Activated naive CD4-positive, alpha-beta T cell treated with anti-CD3 and anti-CD28 coated beads, Interleukin-2, amount 50 U/mL, for 16 hours (primary cell): ENCODE measurements at places on chromosomes 12 and 14.

GRCh38 chr14:71698027-71698426 lies 234.2 kb upstream of the RGS6 start:
- no peak for DNase-seq

DNA sequence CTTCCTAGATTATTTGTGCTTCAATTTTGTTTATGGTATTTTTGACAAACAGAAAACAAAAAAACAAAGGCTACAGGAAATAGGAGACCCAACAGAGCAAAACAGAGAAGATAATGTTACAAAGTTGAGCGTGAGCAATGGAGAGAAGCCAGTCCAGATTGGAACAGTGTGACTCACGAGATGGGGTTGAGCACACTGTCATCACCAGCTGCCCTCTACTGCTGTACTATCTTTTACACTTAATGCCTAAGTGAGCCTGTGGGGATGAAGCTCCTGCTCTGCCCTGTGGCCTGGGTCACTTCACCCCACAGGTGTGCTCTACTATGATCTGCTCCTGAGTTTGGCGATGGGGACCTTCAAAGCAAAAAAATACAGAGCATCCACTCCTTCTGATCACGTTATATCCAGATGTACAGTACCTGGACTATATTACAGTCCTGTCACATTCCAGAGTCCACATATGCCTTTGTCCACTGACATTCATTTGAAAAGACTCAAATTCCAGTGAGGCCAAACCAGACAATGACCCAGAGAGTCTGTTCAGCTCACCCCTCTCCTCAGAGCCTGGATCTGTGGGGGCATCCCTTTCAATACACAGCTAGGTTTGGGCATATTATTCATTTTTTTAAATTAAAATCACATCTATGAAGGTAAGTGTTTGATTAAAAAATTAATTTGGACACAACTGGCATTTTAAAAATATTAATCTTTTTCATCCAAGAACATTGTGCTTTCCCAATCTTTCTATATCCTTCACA lies 4.4 kb downstream of the IPO8 start:
- no peak for DNase-seq

DNA sequence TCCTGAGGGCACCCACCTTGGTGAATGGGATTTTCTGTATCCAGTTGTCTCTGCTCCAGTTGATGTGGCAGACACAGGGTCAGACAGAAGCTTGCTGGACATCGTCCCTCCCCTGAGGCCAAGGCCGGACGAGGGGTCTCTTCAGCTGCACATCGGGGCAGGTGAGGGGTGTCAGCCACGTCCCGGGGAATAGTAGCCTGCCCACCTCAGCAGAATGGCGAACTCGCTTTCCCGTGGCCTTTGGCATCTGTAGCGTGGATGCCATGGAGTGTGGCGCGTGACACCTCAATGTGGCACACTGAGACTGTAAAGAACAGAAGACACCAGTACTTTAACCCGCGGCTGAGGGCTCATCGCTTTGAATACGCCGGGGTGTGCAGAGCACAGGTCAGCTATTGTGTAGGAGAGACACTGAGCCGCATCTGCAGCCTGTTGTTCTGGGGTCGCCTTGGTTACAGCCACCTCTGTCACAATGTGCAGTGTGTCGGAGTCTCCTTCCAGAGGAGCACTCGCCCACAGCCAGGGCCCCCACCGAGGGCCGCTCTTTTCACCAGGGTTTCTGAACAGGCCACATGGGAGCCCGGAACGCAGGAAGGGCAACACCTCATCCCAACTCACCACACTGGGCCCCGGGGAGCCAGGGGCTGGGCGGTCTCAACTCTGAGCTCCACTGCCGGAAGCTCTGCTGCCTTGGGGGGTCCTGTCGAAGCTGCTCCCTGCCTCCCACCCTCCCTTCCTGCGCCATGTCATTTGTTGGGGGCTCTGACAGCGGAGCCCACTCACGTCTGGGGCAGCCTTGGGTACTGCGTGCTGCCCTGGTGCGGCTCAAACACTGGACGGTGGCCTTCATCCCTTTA lies 77.0 kb downstream of the ADGRD1 start:
- no peak for DNase-seq

GRCh38 chr14:26597589-26598080 lies at the start of gene NOVA1:
Gene NOVA1 (minus strand): TSS chr14:26598033. CDS start chr14:26597436, 597 bp downstream.
- no peak for DNase-seq

DNA sequence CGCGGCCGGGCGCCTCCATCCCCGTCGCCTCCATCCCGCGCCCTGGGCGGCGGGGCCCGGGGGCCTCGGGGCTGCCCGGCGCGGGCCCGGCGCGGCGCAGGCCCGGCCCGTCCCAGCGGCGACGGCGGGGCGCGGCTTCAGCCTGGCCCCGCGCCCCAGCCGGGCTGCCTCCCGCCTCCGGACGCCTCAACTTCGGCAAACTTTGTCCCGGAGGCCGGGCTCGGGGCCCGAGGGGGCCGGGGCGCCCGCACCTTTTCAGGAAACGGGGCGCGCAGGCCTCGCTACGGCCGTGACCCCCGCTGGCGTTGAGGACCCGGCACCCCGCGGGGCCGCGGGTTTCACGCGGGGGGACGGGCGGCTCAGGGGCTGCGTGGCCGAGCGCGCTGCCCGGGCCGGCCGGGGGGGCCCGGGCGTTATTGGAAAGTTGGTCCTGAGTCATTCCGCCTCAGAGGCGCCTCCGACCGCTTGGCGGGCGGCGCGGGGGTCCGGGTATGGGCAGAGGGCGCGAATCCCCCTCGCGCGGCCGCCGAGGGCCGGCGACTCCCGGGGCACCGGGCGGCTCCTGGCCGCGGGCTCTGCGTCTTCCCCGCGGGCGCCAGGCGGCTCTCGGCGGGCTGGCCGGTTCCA lies 575 bp downstream of the TRAF3 start:
- DNase-seq, result peak; percentile 40

- no peak for DNase-seq
These were observed 53.1 kb downstream of the SIX6 start for GRCh38 chr14:60561845-60562746.

DNA sequence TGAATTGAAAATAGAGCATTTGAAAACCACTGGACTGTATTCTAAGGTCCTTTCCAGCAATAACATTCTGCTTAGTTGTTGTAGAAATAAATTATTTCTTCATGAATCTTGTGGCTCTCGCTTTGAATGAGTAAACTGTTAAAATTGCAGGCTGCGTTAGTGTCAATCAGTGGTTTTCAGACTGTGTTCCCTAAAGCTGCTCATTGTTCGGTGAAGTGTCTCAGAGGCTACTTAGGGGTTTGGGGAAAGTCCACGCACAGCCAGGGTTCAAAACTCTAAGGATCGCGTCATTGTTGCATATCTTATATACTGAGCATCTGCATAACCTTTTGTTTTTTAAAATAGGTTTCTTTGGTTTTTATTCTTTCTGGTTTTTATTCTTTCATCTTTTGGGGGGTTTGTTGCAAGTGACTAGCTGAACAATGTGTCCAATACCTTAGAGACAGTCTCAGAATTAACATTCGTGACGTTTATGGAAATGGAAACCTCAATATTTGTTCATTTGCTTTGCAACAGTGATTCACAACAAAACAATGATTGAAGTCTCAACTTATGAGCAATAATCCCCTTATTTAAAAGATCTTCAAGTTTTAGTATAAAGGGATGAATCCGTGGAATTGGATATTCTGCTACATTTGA lies 108.1 kb downstream of the TTLL5 start:
- no peak for DNase-seq

- no peak for DNase-seq
These were observed 341.7 kb upstream of the KITLG start for GRCh38 chr12:88921890-88922532.

DNA sequence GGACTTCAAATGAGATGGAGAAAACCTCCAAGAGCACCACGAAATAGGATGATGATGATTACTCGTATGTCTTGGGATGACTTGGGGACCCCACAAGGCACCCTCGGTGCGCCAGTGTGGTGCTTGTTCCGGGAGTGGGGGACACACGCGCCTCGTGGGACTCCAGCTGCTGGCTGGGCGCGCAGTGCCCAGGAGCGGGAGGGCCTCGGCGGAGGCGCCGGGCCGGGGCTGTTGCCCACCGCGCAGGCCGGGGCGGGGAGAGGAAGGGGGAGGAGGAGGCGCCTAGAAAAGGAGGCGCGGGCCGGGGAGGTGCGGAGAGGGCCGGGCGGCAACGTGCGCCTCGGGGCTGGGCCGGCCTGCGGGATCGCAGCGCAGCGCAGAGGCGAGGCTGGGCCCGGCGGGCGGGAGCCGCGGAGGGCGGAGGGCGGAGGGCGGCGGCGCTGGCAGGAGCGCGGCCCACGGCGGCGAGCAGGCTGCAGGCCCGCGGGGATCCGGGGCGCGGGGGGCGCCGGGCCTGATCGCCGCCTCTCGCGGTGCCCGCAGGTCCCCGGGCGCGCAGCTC lies at the start of gene RFLNA:
Gene RFLNA (plus strand): TSS at position 314 of the 562 bp plus-strand sequence. CDS start 337 bp downstream, outside the sequence.
- DNase-seq, result no peak

GRCh38 chr14:76348898-76349297 lies 27.0 kb upstream of the ESRRB start:
- DNase-seq, result no peak

DNA sequence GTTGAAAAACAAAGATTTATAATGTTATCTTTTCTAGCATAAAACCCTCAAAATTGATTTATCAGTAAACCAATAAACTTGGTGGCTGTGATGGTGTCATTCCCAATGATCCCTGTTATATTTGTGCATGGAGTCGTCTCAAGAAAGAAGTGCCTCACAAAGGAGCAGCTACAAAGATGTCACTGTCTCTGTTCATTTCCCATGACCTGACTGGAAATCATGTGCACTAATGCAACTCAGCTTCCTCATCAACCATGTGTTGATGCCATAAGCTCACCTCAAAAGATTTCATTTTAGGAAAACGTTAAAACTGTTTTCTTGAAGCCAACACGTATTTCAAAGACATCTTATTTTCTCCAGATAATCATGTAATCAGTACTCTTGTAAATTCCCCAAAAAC lies 28.8 kb downstream of the CLEC1A start:
- no peak for DNase-seq

GRCh38 chr14:90523961-90524875 lies 127.4 kb downstream of the CALM1 start:
- no peak for DNase-seq

GRCh38 chr12:65941388-65941787 lies 117.1 kb downstream of the HMGA2 start:
- DNase-seq, result no peak

- DNase-seq, result no peak
These were observed 164.0 kb downstream of the FOXN3 start for GRCh38 chr14:89252887-89253532.

DNA sequence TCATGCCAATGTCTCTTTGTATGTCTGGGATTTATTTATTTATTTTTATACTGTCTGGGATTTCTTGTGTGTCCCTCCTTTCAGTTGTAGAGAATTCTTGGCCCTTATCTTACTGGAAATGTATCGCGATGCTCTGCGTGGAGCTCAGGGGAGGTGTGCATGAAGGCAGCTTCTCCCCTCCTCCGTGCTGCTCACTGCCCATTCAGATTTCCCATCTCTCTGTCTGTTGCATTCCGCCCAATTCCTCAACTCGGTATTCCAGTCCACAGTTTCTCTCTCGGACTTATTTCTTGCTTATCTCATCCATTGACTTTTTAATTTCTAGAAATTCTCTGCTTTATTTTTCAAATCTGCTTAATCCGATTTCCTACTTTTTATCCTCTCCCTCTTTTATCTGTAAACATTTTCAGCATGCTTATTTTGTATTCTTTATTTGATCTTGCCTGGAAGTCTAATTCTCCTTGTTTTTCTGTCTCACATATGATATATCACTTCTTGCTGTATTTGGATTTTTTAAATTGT lies 93.2 kb downstream of the FBXW8 start:
- DNase-seq, result no peak

DNA sequence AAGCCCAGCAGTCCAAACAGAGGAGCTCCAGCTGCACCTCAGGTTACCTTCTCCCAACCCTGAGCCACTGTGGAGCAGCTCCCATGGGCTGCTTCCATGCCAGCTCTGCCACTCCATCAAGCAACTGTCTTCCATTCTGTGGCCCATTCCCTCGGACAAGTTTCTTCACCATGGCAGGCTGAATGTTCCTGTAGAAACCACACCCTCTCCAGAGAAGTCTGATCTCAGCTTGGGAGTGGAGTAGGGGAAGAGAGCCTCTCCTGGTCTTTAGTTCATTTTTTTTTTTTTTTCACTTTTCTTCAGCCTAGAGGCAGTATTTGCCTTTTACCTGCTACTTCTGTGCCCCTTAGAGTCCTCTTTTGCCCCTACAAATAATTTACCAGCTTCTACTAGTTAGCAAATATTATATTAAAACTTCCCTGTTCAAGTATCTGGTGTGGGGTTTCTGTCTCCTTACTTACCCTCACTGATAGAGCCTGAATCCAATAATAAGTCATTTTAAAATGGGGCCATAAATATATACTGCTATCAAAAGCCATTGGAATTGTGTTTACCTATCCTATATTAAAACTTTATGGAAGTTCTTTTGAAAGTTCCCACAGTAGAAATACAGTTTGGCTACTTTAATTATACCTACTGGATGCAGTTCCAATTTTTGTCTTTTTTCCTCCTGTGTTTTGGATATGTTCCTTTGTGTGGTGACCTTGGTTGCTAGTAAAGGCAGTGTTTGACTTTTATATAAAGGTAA lies 11.7 kb upstream of the SLC17A8 start:
- DNase-seq, result no peak

GRCh38 chr14:90814806-90815571 lies 1.2 kb downstream of the TTC7B start:
- no peak for DNase-seq

DNA sequence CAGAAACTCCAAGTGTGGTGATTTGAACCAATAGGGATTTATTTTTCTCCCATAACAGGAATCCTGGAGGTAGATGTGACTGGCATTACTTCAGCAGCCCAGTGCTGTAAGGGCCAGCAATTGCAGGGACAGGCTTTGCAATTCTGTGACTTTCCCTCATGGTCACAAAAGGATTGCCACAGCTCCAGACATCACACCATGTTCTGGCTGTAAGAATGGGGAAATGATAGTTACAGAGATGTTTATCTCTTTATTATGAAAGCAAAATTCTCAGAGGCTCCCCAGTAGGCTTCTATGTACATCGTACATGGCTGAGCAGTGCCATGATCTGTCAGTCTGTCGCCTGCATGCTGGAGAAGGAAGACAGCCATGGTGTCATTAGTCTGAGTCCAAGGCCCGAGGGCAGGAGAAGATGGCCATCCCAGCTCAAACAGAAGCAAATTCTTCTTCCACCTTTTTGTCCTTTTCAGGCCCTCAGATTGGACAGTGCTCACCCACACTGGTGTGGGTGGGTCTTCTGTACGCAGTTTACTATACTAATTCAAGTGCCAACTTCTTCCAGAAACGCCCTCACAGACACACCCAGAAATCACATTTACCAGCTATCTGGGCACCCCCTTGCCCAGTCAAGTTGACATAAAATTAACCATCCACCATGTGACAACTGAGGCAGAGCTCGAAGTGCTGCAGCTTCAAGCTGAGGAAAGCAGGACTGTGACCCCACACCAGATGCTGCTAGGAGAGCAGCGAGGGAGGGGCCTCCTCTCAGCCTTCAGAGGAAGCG lies 17.2 kb downstream of the ZBTB42 start:
- no peak for DNase-seq

- DNase-seq, result no peak
These were observed 94.7 kb downstream of the PRKAB1 start for GRCh38 chr12:119762619-119763018.
